ENCODE measurements at places on chromosomes 5 and 9. TPM values are rescaled to one million over a fixed set of nuclear protein-coding genes. Genes with fewer than 3 reads are reported as not detected.

GRCh38 chr9:107488375-107489143 lies 1.0 kb downstream of the KLF4 start:
- H3K27ac ChIP-seq = peak overlapping the region; percentile 79
- peaks cover 54% of the 10 kb centered on the region for H3K27me3 ChIP-seq
- H3K4me1 ChIP-seq = peaks cover 6% of the 10 kb centered on the region
- no peak for DNase-seq
- peak overlapping the region; percentile 90 for H3K4me3 ChIP-seq

DNA sequence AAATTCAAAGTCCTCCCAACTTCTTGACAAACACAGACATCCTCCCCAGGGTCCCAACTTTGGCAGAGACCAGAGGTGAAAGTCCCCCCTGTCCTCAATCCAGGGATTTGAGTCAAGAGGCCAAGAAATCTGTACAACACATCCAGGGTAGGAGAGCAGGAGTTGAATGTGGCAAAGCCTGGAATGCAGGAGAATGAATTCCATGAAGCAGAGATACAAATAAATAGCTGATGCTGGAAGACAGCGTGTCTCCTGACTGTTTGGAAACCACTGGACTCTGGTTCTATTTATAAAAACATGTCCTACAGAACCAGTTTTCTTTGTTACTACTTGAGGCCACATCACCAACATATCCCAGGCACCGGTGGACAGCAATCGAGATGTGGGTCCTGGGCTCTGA lies 43.7 kb upstream of the SLIT3 start:
- peaks cover 34% of the 10 kb centered on the region for H3K27me3 ChIP-seq
- H3K27ac ChIP-seq = no peak overlapping the region

DNA sequence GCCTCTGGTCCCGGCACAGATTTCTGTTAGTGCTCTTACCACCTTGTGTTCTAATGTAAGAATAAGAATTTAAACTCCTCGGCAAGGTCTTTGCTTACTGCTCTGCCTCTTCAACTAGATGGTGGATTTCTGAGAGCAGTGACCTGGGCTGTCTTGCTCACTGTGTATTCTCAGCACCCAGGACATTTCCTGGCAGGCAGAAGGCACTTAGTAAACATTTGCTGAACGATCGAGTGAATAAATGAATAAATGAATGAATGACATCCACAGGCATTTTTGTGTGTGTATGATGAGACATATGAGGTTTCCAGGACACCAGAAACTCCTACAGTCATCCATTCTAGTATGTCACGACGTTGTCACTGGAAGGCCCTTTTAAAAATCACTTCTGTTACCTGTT lies 143.2 kb downstream of the BOD1 start:
- no peak overlapping the region for H3K27ac ChIP-seq
- no peak for DNase-seq
- peaks cover 1% of the 10 kb centered on the region for H3K27me3 ChIP-seq
- no peaks in the 10 kb centered on the region for H3K36me3 ChIP-seq

DNA sequence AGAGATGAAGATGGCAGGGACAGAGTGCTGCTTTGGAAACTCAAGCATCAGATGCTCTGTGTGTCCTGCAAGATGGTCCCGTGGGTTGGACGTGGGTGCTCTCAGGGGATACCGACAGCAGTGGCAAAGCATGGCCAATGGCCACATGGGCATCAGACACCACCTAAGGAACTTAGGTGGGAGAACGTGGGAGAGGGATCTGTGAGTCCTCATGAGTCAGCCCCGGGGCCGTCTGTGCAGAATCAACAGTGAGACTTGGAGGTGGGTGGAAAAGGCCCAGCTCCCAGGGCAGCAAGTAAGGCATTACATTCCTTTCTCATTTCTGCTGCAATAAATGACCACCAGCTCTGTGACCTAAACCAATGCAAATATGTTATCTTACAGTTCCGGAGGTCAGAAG lies 77.0 kb downstream of the RAD23B start:
- peaks cover 2% of the 10 kb centered on the region for H3K4me1 ChIP-seq
- no peak for DNase-seq
- H3K27ac ChIP-seq = no peak overlapping the region

The SPATA31C2 gene
- not detected for total RNA-seq

Measured in T-helper 17 cell (primary cell).